ENCODE measurements at places on chromosomes 6 and 20.

GRCh38 chr6:149405823-149406765 lies 6.0 kb downstream of the SUMO4 start:
- DNase-seq: no peak

DNA sequence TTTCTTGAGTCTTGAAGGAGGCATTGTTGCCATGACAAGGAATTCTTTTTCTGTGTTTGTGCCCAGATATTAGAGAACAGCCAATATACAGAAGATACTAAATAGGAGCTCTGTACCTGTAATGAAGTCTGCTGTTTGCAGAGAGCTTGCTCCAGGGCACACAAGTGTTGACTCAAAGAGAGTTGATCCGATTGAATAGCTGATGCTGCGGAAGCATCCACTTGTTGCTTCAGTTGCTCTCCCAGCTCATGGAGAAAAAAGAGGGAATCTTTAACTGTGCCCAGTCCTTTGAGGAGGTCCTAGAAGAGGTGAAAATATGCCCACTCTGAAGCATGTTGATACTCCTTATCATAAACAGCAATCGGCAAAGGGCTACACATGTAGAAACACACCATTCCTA lies 411.4 kb downstream of the ESR1 start:
- DNase-seq: no peak

DNA sequence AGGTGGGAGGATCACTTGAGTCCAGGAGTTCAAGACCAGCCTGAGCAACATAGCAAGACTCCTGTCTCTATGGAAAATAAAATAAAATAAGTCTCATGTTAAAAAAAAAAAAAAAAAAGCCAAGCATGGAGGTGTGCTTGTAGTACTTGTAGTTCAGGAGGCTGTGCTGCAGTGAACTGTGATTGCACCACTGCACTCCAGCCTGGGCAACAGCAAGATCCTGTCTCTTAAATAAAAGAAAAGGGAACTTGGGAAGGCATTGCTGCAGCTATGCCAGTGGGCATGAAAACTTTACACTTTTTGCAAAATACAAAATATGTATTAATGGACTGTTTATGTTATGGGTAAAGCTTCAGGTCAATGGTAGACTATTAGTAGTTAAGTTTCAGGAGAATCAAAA lies 37.5 kb upstream of the REV3L start:
- DNase-seq: no peak

DNA sequence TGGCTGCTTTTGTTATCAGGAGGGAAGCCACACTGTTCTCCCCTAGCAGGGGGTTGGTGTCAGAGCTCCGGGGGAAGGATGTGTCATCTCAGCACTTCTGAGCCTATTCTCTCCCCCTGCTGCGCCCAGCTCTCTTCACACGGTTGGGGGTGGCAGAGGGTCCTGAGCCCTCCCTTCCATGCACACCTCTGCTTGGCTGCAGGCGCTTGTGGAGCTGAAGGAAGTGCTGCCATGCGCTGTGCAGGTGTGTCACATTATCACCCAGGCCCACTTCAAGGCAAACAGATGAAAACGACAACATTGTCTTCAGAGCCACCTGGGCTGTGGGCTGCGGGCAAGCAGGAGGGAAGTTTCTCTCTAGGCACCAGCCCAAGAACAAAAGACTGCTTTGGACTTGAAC lies 263.4 kb downstream of the BMP7 start:
- no peak for DNase-seq

GRCh38 chr20:19274001-19274400 lies 61.6 kb downstream of the SLC24A3 start:
- DNase-seq: no peak

DNA sequence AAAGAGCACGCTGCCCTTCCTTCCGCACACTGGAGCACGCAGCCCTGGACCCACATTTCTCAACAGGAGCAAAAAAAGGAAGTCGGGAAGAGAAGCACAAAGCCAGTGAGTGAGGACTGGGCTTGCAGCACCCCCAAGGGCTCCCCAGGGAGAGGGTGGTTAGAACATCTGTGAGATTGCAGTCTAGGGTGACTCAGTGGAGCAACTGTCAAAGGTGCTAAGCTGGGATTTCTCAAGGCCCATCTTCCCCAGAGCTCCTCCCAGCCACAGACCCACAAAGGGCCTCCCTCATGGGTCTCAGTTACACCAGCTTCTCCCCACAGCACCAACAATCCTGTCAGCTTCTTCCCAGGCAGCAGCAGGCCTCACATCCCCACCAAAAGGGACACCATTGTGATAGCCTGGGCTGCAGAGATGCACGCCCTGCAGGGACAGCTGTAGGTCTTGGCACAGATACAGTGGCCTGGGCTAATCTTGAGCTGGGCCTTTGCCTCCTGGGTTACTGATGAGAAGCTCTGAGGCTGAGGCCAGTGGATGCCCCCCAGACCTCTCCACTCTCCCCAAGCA lies 39.6 kb upstream of the CD93 start:
- no peak for DNase-seq

DNA sequence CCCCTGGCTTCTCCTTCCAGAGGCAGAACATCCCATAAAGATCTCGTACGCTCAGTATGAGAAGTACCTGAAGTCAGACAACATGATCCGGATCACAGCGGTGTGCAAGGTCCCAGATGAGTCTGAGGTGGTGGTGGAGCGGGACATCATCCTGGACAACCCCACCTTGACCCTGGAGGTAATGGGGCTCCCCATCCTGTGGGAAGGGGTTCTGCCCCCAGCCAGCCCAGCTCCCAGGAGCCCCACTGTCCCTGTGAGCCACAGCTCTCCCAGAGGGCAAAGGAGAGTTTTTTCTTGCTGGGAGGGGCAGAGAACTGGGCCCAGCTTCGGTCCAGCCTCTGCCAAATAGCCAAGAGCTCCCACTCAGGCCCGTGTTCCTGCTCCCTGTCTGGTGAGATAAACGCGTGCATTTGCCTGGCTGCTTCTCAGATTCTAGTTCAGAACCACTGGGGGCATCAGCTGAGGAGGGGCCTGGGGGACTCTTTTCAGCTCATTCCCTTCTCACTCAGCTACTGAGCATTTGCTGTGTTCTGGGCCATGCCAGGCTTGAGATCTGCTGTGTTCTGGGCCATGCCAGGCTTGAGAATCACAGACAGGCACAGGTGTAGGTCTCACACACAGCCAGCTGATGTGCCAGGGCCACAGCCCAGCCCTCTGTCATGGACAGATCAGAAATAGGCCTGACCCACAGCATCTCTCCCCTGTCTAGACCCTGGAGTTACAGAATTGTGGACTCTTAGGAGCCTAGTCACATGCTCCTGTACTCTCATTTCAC lies 39.5 kb downstream of the TGM3 start:
- DNase-seq: no peak

GRCh38 chr6:44675449-44675848 lies 287.9 kb downstream of the CDC5L start:
- no peak for DNase-seq

DNA sequence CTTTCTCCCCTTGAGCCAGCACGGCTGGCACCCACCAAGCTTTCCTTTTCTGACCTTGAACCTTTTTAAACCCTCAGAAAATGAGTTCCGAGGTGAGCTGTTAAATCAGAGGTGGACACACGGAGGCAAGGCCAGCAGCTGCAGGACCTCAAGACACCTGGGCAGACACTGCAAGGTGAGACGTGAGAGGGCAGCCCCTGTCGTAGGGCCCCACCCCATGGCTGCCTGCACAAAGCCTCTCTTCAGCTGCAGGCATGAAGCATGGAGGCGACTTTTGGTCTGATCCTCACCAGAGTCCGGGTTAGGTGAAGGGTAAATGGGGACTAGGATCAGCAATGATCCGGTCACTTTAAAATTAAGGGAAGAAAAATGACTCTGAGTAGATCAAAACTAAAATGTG lies 25.7 kb downstream of the MYT1 start:
- no peak for DNase-seq

- no peak for DNase-seq
These were observed 211.4 kb upstream of the ECI2 start for GRCh38 chr6:4346659-4347333.

DNA sequence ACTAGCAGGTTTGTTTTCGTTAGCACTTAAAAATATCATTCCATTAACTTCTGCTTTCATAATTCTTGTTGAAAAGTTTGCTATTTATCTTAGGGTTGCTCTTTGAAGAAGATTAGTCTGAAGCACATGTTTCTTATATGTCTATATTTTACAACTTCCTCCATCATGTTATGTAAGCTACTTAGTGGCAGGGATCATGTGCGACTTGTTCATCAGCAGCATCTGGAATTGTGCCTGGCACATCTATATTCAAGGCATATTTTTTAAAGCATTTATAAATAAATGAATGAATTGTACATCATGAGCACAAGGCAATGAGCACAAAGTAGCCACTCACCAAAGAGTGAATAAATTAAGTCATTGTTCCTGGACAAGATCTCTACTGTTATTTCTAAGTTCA lies 187.2 kb upstream of the COL21A1 start:
- DNase-seq: no peak

GRCh38 chr6:55853008-55854001 lies 22.1 kb downstream of the BMP5 start:
- no peak for DNase-seq

GRCh38 chr20:9424551-9424950 lies 89.8 kb upstream of the LAMP5 start:
- DNase-seq: no peak

GRCh38 chr6:82396964-82397751 lies 33.5 kb downstream of the TPBG start:
- no peak for DNase-seq

- DNase-seq: no peak
These were observed 96.8 kb downstream of the PSMG4 start for GRCh38 chr6:3355358-3356055.

- no peak for DNase-seq
These were observed 17.8 kb downstream of the WDR27 start for GRCh38 chr6:169684056-169684455.

DNA sequence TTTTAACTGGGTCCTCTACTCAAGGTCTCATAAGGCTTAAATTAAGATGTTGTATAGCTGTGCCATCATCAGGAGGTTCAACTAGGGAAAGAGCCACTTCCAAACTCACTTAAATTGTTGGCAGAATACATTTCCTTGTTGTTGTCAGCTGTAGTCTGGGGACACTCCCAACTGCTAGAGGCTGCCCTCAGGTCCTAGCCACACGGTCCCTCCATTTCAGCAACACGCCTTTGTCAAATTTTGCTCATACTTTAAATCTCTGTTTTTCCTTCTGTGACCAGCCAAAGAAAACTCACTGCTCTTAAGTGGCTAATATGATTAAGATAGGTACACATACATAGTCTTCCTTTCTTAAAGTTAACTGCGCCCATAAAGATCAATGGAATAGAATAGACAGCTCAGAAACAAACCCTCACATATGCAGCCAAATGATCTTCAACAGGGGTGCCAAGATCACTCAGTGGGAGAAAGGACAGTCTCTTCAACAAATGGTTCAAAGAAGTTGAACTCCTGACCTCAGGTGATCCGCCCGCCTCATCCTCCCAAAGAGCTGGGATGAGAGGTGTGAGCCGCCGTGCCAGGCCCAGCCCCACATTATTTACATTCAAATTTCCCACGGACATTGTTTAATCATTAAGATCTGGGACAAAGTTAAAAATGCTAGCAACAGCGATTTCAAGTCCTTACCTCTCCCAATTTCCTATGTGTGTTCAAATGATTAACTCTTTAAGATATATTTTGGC lies 76.4 kb upstream of the ELOVL5 start:
- no peak for DNase-seq

GRCh38 chr20:62914970-62915457 lies 11.3 kb downstream of the DIDO1 start:
- DNase-seq: no peak

DNA sequence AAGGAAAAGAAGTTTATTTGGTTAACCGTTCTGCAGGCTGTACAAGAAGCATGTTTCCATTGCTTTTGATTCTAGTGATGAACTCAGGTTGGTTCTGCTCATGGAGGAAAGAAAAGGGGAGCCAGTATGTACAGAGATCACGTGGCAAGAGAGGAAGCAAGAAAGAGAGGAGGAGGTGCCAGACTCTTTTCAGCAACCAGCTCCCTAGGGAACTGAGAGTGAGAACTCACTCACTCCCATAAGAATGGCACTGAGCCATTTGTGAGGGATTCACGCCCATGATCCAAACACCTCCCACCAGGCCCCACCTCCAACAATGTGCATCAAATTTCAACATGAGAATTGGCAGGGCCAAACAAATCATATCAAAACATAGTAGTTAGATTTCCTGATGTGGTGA lies 649.1 kb downstream of the EPM2A start:
- no peak for DNase-seq

- DNase-seq: peak; percentile 18
These were observed 2.7 kb downstream of the HLA-B start for GRCh38 chr6:31354158-31354863.

- no peak for DNase-seq
These were observed 360.8 kb upstream of the ARID1B start for GRCh38 chr6:156416391-156416790.

DNA sequence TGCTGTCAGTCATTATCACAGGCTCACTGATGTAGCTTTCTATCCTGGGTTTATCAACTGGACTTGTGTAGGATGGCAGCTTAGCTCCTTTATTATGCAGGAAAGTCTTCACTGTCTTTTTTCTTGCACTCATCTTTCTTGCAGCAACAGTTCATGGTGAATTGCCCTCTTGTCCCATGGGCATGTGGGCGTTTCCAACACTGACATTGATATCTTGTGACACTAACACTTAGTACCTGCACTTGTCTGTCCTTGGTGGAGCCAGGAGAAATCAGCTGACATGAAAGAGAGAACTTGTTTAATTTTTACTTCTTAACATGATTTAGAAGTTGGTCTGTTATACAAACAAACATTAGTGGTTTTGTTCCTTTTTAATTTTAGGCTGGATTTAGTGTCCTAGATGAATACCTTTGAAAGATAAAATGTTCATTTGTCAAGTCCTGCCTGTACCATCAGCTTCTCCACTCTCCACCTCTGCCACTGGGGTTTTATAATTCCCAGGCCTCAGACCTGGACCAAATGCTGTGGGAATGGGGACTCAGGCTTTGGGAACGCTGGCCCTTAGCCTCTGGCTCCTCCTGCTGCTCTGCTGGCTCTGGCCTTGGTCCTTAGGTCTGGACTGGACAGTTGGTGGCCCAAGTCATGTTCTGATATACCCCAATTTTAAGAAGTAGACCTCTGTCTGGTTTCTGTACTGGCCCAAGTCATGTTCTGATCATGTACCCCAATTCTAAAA lies 161.0 kb upstream of the LAMP5 start:
- DNase-seq: no peak

Measured in stimulated activated CD4-positive, alpha-beta T cell treated with anti-CD3 and anti-CD28 coated beads, Interleukin-4, amount 100 ng/mL, for 1 hour (primary cell).